ENCODE measurements at places on chromosomes 12 and 14. TPM values are rescaled to one million over a fixed set of nuclear protein-coding genes. Genes with fewer than 3 reads are reported as not detected.

DNA sequence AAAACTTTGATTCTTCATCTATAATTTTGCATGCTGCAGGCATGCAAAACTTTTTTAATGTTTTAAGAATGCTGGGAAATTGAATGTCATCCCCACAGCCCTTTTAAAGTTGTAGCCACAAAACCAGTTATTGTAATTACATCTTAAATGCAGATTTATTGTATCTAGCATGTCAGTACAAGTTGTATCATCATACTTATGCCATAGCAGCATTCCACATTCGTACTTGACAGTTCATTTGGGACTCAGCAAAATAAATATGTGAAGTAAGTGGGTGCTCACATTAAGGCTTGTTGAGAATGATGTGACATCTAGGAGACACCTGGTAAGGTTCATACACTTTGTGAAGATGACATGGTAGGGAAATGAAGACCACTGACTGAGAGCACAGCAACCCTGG lies 44.0 kb upstream of the GZMB start:
- no peak for DNase-seq

DNA sequence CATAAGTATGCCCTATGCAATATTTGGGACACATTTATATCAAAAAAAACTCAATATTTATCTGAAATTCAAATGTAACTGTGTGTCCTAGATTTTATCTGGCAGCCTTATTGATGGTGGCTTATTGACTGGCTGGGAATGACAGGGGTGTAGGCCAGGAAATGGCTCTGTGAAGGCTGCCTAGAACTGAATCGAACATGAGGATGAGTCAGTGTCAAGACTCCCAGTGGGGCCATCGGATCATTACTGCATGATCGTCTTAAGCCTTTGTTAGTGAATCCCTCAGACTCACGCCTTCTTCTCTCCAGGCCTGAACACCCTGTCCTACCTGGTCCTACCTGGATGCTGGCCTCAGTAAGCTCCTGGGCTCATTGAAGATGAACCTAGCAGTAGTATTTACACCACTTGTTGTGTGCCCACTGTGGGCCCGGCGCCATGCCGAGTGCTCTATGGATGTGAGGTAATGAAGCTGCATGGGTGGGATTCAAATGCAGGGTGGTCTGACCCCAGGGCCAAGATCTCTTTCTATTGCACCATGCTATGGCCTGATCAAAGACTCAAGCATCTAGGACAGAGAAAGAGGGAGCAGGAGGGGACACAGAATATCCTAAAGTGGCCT lies 21.0 kb upstream of the FAIM2 start:
- DNase-seq: peak; percentile 20

- no peak for DNase-seq
Measured at GRCh38 chr12:90959032-90959431, 4.1 kb upstream of the CCER1 start.

DNA sequence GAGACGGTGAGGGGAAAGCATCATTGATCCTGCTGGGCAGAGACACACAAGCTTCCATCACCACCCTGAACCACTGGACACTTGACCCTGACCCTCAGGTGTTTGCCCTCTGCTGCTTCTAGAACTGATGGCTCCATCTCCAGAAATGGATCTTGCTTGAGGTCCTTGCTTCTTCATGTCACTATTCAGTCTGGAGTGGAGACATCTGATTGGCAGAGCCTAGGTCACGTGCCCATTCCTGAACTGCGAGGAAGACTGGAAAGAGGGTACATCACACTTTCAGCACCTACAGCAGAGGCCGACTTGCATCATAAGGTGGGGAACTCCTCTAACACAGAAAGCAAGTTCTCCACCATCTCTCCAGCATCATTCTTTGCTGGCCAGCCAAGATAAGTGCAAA lies 106.7 kb upstream of the COCH start:
- DNase-seq: no peak

TMEM179 gene
- total RNA-seq: 11.4 TPM

- no peak for DNase-seq
Measured at GRCh38 chr12:47080725-47081502, 1.2 kb upstream of the AMIGO2 start.

PPFIBP1 gene
- total RNA-seq: 29.2 TPM

EMP1 gene
- total RNA-seq: 0.75 TPM

- no peak for DNase-seq
Measured at GRCh38 chr12:47190271-47190750, 110.6 kb upstream of the AMIGO2 start.

GRCh38 chr12:40614923-40615322 lies 77.3 kb upstream of the CNTN1 start:
- DNase-seq: no peak

- peak; percentile 61 for DNase-seq
Measured at GRCh38 chr14:36580856-36581831, 1.3 kb downstream of the NKX2-8 start.

DNA sequence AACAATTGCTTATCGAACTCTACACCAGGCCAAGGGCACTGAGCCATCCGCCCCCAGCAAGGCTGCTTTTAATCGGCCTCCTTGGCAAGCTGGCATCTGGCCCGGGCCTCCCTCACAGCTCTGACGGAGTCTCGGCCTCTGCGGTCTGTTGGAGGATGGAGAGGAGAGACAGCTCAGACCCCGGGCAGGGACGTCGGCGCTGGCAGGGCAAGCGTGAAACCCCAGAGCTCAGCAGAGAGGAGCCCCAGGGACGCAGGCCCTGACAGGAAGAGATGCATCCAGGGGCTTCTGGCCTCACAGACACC lies 17.5 kb downstream of the CAMKK2 start:
- no peak for DNase-seq

DHRS2 gene
- total RNA-seq: 0.66 TPM

DNA sequence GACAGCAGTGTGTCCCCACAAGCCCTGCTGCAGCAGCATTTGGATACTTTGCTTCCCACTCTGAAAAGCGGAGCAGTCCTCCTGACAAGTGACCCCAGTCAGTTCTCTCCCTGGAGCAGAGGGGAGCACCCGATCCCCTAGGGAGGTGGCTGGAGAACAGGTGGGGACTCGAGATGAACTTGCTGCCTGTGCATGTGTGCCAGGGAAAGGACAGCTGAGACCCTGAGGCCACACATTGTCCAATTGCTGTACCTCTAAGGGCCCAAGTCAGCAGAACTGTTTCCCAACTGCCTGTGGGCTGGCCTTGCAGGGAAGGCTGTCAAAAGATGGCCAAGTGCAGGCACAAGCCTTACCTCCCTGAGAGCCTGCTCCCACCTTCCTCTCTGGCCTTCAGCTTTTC lies 55.1 kb downstream of the IFT43 start:
- DNase-seq: no peak

REP15 gene
- 1.3 TPM for total RNA-seq

L2HGDH gene
- total RNA-seq: 22.6 TPM

BCL7A gene
- total RNA-seq: 18.2 TPM

DNA sequence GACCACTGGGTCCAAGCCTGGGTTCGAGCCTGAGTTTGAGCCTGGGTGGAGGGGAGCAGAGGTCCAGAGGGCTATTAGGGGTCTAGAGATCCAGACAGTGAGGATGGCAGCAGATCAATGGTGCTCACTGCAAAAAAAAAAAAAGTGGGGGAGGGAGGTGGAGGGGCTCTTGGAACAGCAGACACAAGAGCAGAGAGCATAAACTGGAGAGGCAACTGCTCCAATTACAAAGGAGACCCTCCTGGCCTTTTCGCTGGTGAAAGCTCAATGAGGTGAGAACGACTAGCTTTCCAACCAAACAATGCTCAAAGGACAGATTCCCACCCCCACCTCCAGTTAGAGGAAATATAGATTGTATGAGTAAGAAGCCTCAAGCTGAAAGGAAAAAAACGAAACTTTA lies 124.2 kb upstream of the TSPAN8 start:
- no peak for DNase-seq

- DNase-seq: no peak
Measured at GRCh38 chr12:47750229-47750798, 8.4 kb downstream of the RAPGEF3 start.

GLS2 gene
- 17.0 TPM for total RNA-seq

DNA sequence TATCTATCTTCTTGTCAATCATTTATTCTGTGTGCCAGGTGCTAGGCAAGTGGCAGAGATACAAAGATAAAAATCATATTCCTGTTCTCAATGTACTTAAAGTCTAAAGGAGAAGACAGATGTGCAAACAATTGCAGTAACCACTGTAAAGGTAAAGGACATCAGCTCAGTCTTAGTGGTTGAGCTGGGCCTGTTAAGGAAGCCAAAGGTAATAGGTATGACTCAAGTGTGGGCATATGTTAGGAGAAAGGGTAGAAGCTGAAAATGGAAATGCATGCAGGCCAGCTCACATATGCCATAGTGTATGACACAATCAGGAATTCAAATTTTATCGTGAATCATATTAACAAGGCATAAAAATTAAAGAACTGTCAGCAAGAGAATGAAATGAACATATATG lies 49.8 kb downstream of the FAR2 start:
- no peak for DNase-seq

- DNase-seq: no peak
Measured at GRCh38 chr12:109595321-109595902, 21.8 kb downstream of the MVK start.

- DNase-seq: no peak
Measured at GRCh38 chr12:53513712-53514410, 6.6 kb upstream of the NPFF start.

CCDC184 gene
- 0.11 TPM for total RNA-seq

HOXC13 gene
- 0.11 TPM for total RNA-seq

- DNase-seq: no peak
Measured at GRCh38 chr14:71583705-71584104, 348.5 kb upstream of the RGS6 start.

- no peak for DNase-seq
Measured at GRCh38 chr12:55700255-55701018, 7.3 kb downstream of the ITGA7 start.

WNT1 gene
- not detected for total RNA-seq

DNA sequence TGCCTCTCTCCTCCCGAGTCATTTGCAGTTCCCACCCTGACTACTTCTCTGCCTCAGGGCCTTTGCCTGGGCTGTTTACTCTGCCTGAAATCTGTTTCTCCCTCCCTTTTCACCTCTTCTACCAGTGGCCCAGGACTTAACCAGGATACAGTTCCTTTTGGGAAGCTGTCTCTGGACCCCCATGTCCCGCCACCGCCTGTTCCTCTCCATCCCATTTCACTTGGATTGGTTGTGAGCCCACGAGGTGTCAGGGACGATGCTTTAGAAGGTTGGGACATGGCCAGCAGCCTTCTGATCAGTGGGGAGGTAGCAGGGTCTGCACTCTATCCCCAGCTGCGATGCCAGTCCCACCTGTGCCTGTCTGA lies 51.8 kb downstream of the FAM222A start:
- no peak for DNase-seq

DNA sequence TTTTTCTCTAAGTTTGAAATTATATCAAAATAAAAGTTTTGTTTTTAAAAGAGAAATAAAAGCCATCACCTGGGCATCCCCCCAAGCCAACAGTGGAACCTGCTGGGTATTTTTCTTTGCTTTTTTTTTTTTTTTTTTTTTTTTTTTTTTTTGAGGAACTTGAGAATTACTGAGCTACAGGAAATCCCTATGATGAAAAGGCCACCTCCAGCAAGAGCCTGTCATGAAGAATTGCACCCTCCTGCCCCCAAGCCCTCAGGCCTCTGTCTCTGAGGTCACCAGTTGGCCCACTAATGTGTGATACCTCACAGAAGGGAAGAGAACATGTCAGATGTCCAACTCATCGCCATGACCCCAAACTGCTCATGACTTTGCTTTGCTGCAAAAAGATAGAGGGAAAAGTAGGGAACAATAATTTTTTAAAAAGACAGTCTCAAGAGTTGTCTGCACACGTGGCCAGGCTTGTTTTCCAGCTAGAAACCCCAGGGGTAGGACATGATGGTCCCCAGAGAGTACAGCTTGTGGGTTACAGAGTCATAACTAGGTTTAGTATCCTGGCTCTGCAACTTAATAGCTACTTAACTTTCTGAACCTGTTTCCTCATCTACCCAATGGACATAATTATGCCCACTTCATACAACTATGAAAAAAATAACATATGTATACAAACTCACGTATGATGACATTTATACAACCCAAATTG lies 124.3 kb upstream of the EGLN3 start:
- DNase-seq: no peak

PAPLN gene
- 6.9 TPM for total RNA-seq

TCL1B gene
- total RNA-seq: 3.6 TPM

DNA sequence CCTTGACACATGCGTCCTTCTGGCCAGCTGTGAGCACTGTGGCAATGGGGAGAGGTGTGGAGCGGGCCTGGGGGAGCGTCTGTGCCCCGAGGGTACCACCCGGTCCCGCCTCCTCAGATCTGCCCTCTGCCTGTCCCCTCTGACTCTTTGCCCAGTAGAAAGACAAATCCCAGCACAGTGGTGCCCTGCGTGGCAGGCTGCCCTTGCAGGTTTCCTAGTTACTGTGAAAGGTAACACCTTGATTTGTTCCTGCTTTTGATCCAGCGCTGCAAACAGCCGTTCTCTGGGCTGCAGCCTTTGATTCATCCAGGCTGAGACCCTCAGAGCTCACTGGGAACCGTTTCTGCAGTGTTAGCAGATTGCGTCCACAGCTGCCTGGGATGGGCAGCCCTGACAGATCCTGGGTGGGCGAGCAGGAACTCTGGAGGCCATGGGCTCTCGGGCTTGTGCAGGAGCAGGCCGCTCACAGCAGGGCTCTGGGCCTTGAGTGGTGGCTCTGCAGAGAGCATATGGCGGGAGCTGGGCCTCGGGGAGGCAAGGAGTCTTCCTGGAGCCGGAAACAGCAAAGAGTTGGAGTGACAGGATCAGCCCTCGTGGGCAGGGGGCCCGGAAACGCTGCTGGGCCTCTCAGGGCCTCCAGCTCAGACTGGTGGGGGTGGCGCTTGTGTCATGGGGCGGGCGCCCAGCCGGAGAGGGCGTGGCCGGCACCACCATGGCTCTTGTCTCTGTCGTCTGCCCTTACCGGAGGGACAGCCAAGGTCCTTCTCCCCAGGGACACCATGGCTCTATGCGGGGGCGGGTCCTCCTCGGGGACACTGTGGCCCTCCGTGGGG lies 16.6 kb downstream of the FBRSL1 start:
- DNase-seq: peak; percentile 76

PAX9 gene
- total RNA-seq: not detected

GPX2 gene
- 0.79 TPM for total RNA-seq

GUCY2C gene
- total RNA-seq: 1.3 TPM

PPP4R4 gene
- 3.9 TPM for total RNA-seq

PALS1 gene
- total RNA-seq: 18.0 TPM

- no peak for DNase-seq
Measured at GRCh38 chr12:14956024-14956891, 5.1 kb downstream of the ARHGDIB start.

- DNase-seq: peak; percentile 16
Measured at GRCh38 chr12:1844661-1845409, 24.5 kb downstream of the LRTM2 start.
